HS-27A (cell line): ENCODE measurements at places on chromosomes 6 and 20.

DNA sequence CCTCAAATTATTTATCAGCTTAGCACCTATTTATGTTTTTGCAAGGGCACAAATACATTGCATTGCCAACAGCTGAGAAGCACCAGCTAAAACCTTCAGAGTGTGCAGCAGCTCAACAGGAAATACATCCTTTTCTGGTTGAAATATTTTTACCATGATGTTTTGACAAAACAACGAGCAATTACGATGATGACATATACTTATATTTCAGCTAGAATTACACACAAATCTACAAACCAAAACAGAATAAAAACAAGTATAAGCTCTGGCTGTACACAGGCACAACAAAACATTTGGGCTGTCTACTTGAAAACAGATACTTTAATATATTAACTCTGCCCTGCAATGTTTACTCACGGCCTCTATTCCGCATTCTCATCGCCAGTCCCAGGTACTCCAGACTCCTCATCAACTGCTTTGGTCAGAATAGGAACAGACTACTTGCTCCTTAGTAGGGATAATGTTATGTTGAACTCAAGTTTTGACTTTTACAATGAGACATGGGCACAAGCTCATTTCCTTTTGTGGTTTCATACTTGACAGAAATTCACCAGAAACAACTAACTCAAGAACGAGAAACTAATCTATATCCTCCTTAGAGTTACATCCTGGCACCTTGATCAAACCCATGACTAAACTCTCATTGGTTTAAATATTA is 377.6 kb downstream of the ESR1 start:
- DNase-seq, result no peak

GRCh38 chr6:119129148-119129967 is 50.9 kb upstream of the FAM184A start:
- peak; percentile 55 for DNase-seq

DNA sequence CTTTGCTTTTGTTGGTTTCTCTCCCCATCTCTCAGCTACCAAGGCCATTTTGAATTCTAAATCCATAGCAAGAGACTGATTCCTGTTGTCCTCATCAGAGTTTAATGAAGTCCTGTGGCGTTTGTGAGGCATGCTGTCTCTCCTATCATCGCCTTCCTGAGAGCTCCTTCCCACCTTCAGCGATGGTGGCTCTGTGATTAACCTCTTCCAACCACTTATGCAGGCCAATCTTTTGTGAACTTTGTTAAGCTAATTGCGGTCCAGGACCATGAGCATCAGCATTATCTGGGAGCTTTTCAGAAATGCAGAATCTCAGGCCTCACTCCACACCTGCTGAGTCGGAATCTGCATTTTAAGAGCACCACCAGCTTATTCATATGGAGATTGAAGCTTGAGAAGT is 272.5 kb upstream of the CDYL start:
- DNase-seq, result no peak

- DNase-seq, result no peak
These were observed 10.1 kb downstream of the AAR2 start for GRCh38 chr20:36246401-36246800.

DNA sequence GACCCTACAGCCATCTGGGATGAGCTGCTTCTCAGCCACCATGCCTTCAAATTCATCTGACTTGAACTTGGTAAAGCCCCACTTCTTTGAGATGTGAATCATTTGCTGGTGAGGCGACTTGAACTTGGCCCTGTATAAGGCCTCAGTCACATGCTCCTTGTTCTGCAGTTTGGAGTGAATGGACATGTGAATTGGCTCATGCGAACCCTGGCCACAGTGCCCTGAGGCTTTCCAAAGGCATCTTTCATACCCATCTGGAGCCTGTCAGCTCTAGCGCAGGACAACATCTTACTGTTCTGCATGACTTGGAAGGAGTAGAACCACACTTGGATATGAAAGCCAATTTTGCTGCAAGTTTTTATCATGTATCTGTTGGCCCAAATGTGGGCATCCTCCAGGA is 244.0 kb upstream of the FAM83B start:
- DNase-seq, result no peak

DNA sequence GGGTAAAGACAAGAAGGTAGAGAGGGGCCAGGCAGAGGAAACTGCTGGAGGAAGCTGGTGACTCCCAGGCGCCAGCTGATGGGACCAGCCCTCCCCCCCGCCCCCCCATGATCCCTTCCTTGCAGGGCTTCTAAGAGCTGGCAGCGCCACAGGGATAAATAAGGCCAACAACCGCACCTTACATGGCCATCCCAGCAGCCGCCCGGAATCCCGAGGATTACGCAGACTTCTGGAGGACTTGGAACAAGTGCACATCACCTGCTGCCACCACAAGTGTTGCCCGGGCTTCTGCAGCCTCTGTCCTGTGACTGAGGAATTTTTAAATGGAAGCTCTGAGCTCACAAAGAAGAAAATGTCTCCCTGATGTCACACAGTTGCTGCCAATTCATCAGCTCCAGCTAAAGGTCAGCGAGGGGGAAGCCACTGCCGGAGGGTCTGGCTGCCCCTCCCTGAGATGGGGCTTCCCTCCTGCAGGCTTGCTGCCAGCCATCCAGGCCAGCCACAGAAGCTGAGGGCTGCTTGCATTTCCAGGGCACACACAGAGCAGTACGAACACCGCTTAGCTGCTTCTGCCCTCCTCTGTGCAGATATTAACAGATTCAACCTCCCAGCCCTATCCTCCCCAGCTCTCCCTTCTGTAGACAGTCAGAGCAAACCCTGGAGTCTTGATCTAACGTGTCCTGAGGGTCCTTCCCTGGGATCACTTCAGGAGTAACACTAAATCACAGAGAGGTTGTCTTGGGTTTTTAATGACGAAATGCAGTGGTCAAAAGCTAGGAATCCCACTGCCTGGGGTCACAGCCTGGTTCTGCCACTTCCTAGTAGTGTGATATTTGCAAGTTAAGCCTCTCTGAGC is 38.6 kb upstream of the PIM1 start:
- no peak for DNase-seq

GRCh38 chr6:43150051-43150751 is 20.9 kb upstream of the SRF start:
- no peak for DNase-seq

- DNase-seq, result no peak
These were observed 44.1 kb upstream of the ADGRF4 start for GRCh38 chr6:47654255-47654654.
